ENCODE measurements at places on chromosomes 12 and 14. TPM values are rescaled to one million over a fixed set of nuclear protein-coding genes. Genes with fewer than 3 reads are reported as not detected.

YLPM1 gene
- 94.2 TPM for polyA plus RNA-seq

IAPP gene
- not detected for polyA plus RNA-seq

RIMBP2 gene
- polyA plus RNA-seq: 16.5 TPM

ACRBP gene
- 6.8 TPM for polyA plus RNA-seq

LPCAT3 gene
- polyA plus RNA-seq: 62.3 TPM

LHX5 gene
- polyA plus RNA-seq: not detected

KLRC1 gene
- polyA plus RNA-seq: 0.53 TPM

ANKRD33 gene
- 0.36 TPM for polyA plus RNA-seq

APOF gene
- 0.20 TPM for polyA plus RNA-seq

EPYC gene
- polyA plus RNA-seq: not detected

SOX5 gene
- 7.3 TPM for polyA plus RNA-seq

PTPRR gene
- polyA plus RNA-seq: 0.64 TPM

ATP5MC2 gene
- 598 TPM for polyA plus RNA-seq

COX8C gene
- polyA plus RNA-seq: 0.50 TPM

SMIM41 gene
- polyA plus RNA-seq: 0.69 TPM

- DNase-seq: no peak
These were observed 10.0 kb downstream of the NIN start for GRCh38 chr14:50820786-50821509.

GRCh38 chr14:103127861-103128598 is 4.8 kb downstream of the TNFAIP2 start:
- no peak for DNase-seq

GRCh38 chr12:50732591-50732990 is 31.3 kb upstream of the ATF1 start:
- no peak for DNase-seq

DNA sequence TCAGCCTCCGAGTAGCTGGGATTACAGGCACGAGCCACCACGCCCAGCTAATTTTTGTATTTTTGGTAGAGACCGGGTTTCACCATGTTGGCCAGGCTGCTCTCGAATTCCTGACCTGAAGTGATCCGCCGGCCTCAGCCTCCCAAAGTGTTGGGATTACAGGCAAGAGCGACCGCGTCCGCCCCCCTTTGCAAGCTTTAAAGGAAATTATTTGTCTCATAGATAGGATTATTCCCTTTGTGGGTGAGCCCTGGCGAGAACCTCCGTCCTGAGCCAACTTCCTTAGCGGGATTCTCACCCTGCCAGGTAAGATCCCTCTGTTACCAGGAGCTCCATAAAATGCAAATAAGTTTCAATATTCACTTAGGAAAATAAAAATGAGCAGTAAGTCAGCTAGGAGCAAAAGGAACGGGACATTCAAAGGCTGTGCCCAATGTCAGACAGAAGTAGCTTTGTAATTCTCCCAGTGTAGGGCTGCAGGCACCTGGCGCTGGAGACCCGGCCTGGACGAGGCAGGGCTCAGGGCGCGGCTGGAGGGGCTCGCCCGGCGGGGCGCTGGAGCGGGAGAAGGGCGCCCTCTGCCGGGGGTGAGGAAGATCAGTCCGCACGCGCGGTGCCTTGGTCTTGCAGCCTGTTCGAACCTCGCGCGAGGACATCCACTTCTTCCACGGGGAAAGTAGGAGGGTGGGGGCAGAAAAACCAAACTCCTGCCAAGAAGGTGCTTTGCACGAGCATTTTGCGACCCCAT is 47.2 kb upstream of the PLXNC1 start:
- DNase-seq: peak; percentile 70

GRCh38 chr14:89269404-89269803 is 147.6 kb downstream of the FOXN3 start:
- no peak for DNase-seq

GRCh38 chr12:81015510-81015909 is 62.4 kb upstream of the ACSS3 start:
- DNase-seq: no peak

- no peak for DNase-seq
These were observed 75.4 kb upstream of the COCH start for GRCh38 chr14:30798961-30799360.

GRCh38 chr12:65631621-65632111 is 192.6 kb upstream of the HMGA2 start:
- DNase-seq: no peak

DNA sequence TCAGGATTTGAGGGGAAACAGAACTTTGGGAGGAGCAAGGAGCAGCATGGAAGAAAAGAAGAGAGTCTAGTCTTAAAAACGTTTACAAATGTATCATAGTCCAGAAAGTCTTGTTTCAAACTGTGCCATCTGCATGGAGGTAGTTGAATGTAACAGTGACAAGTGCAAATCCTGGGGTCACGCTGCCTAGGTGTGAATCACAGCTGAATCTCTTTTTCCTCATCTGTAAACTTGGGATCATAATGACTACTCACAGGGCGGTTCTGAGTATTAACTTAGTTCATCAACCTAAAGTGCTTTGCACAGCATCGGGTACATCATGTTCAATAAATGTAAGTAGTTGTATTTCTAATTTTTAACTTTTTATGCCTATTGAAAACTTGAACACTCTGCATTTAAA is 208.5 kb downstream of the CHST11 start:
- DNase-seq: no peak

- DNase-seq: no peak
These were observed 132.0 kb downstream of the DACT1 start for GRCh38 chr14:58769771-58770170.

GRCh38 chr12:86860776-86861175 is 604.6 kb upstream of the MGAT4C start:
- DNase-seq: no peak

DNA sequence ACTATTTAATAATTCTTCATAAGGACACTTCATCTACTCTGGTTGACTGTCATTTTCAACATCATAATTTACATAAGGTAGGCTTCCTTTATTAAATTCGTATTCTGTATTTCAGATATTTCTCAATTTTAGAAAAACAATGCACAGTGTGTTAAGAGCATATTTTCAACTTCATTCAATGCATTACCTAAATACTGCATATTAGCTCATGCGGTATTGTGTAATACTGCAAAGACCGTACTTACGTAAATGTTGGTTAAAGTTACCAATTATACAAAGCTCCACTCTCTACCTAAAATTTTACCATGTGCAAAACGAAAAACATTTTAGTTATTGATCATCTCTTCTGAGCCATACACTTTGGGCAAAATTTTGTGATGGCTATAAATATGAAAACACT is 62.8 kb downstream of the EXOC5 start:
- no peak for DNase-seq

- no peak for DNase-seq
These were observed 59.6 kb downstream of the NELL2 start for GRCh38 chr12:44816446-44817017.

DNA sequence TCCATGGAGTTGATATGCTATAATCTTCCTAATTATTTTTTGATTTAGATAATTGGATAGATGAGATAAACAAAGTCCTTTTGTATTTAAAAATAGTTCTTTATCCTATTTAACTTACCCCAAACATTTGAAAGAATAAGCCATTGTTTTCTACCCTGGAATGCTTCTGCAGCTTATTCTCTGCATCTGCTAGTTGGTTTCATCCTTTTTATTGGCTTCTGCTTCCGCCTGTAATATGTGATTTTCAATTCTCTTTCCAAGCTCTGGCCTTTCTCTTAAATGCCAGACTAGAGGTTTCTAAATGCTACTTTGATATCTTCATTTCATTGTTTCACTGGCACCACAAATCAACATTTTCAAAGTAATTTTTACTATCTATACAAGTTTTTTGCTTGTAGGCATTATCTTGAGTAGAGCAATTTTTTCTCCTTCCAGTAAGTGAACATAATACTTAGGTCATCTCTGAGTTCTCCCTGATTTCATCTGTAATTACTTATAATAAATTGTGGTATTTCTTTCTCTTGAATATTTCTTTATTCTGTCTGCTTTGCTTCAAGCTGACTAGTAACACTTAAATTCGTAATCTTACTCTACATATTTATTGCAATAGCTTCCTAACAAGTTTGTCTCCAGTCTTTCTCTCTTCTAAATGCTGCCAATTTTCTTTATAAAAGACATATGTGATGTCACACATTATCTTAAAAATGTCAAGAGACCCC is 958.4 kb downstream of the SLC6A15 start:
- no peak for DNase-seq

- no peak for DNase-seq
These were observed 2.9 kb upstream of the ZFP36L1 start for GRCh38 chr14:68795597-68796417.

DNA sequence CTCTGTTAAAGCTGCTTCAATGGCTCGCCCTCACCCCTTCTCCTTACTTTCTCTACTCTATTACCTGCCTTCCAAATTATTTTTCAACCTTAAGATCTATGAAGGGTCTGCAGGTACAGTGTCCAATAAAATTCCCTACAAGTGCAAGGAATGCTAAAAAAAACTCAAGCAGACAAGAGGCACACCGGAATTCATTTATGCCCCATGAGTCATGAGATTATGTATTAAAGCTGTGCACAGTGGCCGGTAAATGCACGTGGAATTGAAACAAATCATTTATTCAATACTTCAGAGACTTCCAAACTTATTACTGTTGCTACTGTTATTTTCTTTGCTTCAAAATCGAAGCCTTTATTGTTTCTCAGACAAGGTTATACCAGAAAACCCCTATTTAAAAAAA is 68.4 kb downstream of the ST8SIA1 start:
- DNase-seq: no peak

DNA sequence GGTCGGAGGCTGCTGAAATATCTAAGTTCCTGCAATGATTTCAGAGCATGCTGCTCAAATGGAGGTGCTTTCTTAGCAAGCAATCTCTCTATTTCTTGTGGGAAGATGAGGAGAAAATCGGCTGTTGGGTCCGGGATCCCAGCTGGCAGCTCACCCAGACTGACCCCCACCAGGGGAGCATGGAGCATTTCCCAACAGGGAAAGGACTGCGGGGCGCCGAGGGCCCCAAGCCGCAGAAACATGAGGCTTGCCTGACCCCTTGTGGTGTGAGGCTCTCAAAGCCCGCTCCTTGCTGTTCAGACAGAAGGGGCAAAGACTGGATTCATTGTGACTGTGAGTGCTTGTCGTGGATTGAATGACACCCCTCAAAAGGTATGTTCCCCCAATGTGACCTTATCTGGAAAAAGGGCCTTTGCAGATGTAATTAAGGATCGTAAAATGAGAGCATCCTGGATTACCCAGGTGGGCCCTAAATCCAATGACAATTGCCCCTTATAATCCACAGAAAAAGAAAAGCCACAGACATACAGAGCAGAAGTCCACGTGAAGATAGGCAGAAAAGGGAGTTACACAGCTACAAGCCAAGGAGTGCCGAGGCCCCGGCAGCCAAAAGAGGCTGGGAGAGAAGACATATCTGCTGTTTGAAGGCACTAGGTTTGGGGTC is 116.3 kb upstream of the VASH1 start:
- peak; percentile 13 for DNase-seq

DNA sequence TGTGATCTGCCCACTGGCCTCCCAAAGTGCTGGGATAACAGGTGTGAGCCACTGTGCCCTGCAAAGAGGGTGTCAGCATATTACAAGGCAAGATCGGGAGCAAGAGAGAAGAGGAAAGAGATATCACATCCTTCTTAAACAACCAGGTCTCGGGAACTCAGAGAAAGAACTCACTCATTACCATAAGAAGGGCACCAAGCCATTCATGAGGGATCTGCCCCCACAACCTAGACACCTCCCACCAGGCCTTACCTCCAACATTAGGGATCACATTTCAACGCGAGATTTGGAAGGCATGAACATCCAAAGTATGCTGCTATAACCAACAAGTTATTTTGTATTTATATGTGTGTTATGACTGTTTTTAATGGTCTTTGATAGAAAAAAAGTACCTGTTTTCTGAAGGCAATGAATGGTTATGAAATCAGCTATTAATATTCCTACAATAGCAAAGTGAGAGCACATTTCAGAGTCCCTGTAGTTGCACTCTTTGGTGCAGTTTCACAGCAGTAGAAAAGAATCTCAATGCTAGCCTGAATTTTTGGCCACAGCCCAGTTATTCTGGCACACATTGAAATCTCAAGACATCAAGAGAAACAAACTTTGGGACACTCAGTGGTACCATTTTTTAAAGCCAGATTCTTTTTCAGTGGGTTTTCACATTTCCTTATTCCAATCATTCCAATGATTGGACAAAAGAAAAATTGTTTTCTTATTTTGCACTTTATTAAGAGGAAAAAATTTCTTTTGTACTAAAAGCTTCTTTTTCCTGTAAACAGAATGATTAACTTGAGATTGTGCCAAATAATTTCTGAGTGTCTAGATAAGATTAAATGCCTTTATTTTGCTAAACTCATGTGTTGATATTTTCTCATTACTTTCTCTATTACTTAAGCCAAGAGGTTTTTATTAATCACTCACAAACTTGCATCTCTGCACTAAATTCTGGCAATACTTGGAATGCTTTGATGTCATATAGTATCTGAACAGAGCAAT is 582.6 kb upstream of the ATP2B1 start:
- DNase-seq: no peak

DNA sequence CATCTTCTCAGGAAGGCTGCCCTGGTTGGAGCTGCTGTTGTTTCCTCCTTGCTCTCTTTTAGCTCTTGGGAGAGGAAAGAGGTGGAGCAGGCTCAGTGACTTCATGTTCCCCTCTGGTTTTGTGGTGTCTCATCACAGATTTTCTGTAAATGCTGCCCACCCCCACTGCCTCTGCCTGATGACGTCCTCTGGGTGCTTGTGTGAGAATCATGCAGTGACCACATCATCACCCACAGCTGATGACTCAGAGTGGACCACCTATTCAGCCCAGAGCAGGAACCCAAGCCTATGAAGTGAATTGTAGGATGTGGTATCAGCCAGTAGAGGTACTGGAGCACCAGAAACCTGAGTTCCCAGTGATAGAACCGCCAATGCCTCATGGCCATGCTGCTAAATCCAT is at the start of gene GZMB:
GZMB (minus strand) TSS at position 33 of the 400 bp plus-strand sequence; CDS start at position 3, 30 bp downstream.
- no peak for DNase-seq

DNA sequence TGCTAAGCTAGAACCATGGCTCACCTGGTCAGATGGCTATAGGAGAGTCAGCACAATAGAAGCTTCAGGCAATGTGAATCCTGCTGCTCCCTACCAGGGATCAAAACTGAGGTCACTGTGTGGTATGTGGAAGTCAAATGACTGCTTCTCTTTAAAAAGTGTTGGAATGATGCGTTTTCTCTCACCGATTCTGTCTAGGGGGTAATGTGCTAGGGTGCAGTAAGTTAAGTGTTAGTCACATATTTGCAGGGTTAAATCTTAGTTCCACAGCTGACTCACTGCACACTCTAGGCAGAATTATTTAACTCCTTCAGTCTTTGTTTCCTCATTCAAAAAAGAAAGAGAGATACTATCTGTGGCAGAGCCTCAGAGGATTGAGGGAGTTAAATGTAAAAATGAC is 696.6 kb downstream of the DIO2 start:
- no peak for DNase-seq

GRCh38 chr12:61384511-61384910 is 875.7 kb upstream of the USP15 start:
- DNase-seq: no peak

GRCh38 chr12:116695464-116695725 is 42.5 kb downstream of the SPRING1 start:
- DNase-seq: no peak

DNA sequence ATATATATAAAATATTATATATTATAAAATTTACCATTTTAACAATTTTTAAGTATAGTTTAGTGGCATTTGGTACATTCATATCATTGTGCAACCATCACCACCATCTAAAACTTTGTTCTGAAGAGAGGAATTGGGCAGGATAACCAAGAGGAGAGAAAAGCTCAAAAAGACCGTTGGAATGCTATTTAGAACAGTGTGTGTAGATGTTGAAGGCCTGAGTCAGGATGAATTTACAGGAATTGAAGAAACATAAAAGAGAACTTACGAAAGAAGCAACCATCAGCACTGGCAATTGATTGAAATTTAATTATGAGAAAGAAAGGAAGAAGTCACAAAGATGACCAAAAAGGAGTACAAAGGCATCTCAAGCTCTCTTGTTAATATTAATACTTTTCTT is 196.9 kb upstream of the PWP1 start:
- no peak for DNase-seq

Data from renal cortex interstitium (tissue), 15 donors.